ENCODE measurements at places on chromosomes 2 and 18.
A peak's percentile ranks its signal among the peaks of the same experiment; 100 is the strongest.

DNA sequence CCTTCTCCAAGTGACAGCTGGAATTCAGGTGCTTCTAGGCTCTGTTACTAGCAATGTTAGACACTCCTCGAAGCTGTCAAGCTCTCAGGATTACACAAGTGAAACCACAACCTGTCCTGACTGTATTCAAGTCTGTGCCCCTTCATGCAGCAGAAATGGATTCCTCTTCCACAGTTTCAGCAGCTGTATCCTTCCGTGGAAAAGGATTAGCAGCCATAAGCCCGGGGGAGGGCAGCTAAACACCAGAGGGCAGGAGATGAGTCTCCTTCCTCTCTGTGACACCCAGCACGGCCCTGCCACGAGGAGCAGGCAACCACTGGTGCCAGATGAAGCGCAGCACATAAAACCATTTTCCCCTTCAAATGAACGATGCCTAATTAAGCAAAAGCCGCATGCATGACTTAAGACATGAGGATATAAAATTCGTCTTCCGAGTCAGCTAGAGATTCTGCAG is 1.2 kb downstream of the ST3GAL5 start:
- DNase-seq = peak; percentile 91

DNA sequence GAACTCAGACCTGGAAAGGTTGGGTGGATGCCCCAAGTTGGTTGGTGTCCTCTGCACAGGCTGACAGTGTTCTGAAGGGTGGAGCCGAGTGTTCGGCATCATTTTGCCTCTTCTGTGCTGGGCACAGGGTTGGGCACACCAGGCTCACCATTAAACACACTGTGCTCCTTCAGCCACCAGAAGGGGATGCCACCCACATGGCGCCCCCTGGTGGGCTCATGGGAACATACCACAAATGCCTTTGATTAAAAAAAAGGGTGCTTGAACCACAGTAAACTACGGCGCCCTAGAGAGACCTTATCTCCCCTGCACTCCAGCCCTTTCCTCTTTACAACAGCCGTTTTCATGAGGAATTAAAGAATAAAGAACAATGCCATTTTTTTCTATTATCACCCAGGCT is 89.4 kb downstream of the CELF4 start:
- DNase-seq = no peak

GRCh38 chr2:27754831-27755230 is 16.7 kb upstream of the MRPL33 start:
- DNase-seq = no peak

GRCh38 chr2:48755473-48755872 is at the start of gene LHCGR:
TSS of gene LHCGR (minus strand) at chr2:48755724. CDS start at chr2:48755671, 53 bp downstream.
- no peak for DNase-seq

DNA sequence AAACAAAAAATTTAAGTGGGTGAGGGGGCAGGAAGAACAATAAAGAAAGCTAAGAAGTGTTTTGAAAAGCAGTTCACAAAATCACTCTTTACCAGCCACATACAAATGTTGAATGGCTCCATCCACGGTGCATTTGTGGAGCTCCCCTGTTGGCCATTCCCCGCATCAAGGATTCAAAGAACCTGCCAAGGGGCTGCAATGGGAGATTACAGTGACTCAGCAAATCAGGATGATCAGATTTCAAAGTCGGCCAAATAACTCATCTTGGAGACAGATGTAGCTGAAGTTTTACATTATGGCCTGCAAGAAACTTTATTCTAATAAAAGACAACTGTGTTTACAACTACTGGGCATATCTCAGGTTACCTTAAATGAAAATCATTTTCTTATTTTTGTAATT is 26.9 kb downstream of the COL4A3 start:
- DNase-seq = peak; percentile 37

GRCh38 chr2:112084689-112085374 is 29.8 kb downstream of the TMEM87B start:
- no peak for DNase-seq

DNA sequence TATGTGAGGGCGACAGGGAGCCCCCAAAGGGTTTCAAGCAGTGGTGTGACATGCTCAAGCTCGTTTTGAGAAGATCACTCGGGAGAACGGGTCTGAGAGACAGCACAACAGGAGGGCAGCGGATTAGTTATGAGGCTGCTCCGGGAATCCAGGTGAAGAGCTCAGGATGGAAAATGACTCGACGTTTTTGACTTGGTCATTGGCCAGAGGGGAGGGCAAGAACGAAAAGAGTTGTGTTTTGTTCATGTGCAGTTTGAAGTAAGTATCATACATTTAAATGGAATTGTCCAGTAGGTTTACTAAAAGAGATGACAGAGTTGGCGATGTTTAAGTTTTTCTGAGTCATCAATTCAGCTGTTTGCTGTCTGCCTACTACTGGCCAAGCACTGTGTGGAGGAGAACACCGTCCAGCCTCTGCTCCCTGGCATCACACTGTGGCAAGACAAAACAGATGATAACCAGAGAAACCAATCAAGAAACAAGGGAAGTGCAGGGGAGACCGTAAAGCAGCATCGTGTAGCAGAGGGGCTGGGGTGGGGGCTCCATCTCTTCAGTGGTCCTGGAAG is 25.3 kb upstream of the ANXA4 start:
- no peak for DNase-seq

- DNase-seq = no peak
Observed at GRCh38 chr2:107036293-107036692, 150.3 kb upstream of the ST6GAL2 start.

DNA sequence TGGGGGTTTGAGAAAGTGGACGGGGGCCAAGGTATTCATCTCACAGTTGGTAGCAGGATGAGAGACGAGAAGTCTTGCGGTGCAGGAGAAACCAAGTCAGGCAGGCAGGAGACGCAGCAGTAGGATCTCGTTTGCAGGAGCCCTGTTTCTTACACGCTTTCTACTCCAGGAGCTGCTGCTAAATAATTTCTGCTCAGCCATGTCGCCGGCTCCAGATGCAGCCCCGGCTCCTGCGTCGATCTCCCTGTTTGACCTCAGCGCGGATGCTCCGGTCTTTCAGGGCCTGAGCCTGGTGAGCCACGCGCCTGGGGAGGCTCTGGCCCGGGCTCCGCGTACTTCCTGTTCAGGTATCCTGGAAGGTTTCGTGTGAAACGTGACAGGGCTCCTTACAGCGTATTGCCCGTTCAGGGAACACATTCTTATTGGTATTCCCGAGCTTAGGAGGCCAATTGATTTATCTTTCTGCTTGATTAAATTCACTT is 494 bp downstream of the ANKZF1 start:
- DNase-seq = peak; percentile 45

GRCh38 chr2:150307258-150307657 is 180.2 kb downstream of the RND3 start:
- no peak for DNase-seq

DNA sequence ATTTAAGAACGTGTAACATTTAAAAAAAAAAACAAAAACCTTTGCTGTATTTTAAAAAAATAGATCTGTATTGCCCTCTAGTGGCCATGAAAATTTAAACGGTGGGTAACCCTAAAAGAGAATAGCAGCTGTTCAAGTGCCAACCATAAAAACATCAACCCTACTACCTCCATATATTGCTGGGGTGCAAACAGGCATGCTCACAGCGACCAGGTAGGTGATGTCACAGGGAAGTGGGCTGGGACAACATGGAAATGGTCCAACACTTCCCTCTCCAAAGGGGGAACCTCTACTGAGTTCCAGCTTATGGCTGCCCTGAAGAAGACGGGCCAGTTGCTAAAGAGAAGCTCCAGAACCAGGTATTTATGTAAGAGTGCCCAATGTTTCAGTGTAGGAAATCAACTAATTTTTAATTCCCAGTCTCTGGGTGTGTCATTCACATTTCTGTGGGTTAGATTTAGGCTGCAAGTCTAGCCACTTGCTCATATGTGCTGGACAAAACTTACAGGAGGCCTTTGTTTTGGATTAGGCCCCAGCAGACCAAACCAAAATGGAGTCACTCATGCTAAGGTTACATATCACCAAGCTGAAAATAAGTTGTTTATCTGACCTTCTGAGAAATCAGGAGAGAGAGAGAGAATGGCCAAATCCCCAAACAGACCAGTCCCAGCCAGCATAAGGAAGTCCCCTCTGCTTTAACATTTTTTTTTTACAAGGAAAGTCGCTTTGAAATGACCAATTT is 54.5 kb downstream of the SKA1 start:
- DNase-seq = peak; percentile 50

GRCh38 chr18:3615374-3615985 is 165.5 kb downstream of the TGIF1 start:
- DNase-seq = no peak

- no peak for DNase-seq
Observed at GRCh38 chr2:48419884-48420511, 110.0 kb upstream of the STON1 start.

GRCh38 chr18:79919089-79919488 is 32.4 kb downstream of the SLC66A2 start:
- DNase-seq = no peak

GRCh38 chr18:58370612-58371011 is 258.3 kb downstream of the ALPK2 start:
- DNase-seq = no peak

- no peak for DNase-seq
Observed at GRCh38 chr2:127953128-127953718, 67.5 kb upstream of the AMMECR1L start.

DNA sequence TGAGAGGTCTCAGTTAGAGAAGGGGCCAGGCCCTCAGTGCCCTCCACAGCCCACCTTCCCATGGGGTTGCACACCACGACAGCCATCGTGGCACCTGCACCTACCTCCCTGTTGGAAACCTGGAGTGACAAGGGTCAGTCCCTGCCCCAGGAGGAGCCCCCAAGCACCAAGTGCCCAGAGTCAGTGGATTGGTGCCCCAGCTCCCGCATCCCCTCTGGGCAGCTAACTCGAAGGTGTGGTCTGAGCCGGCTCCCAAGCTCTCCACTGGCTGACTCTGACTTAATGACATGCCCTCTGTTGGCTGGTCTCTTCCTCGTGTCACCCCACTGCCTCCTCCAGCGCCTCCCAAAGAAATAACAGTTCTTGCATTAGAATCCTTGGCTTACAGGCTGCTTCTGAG is 116.4 kb downstream of the NDUFA10 start:
- DNase-seq = no peak

DNA sequence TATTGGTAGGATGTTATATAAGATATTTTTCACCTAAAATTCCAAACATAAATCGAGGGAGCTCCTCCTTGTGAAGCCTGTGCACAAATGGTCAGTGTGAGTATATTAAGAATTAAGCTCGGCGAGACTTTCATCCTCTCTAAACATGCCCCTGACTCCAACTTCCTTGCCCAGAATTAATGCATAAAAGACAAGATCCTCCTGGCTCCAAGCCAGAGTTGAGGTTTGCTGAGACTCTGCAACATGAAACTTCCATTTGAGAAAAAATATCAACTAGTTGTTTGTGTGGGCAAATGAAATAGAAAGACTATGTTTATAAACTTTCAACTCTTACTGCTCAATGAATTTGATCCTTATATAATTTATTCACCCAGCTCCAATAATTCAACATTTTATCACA is 68.1 kb downstream of the CCDC178 start:
- DNase-seq = no peak

- DNase-seq = no peak
Observed at GRCh38 chr2:172342078-172342477, 85.3 kb upstream of the ITGA6 start.

GRCh38 chr18:6885006-6885481 is 155.5 kb downstream of the ARHGAP28 start:
- no peak for DNase-seq

DNA sequence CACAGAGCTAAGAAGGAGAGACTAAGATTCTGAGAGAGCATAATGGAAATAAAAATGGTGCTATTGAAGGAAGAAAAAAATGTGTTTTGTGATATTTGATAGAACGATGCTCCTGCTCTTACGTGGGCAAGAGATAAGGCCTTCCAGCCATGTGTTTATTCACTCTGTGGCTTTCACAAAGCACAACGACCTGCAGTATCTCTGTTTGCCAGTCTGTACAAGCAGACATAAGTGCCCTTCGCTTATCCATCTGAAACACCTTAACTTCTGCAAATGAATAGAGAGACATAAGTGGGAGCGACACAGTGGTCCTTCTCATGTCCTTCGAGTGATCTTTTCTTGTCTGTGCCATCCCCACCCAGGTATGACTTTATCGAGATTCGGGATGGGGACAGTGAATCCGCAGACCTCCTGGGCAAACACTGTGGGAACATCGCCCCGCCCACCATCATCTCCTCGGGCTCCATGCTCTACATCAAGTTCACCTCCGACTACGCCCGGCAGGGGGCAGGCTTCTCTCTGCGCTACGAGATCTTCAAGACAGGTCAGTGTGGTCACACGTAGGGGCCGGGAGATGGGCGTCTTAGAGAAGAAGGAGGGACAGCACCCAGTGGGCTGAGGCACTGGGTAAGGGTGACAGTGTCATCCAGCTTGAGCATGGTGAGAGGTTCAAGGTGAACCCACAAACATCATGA is 33.7 kb downstream of the NRP2 start:
- DNase-seq = no peak

- DNase-seq = peak; percentile 74
Observed at GRCh38 chr2:219406861-219407230, 11.3 kb upstream of the DES start.

GRCh38 chr18:47790036-47790435 is 140.4 kb downstream of the SMAD2 start:
- DNase-seq = no peak

DNA sequence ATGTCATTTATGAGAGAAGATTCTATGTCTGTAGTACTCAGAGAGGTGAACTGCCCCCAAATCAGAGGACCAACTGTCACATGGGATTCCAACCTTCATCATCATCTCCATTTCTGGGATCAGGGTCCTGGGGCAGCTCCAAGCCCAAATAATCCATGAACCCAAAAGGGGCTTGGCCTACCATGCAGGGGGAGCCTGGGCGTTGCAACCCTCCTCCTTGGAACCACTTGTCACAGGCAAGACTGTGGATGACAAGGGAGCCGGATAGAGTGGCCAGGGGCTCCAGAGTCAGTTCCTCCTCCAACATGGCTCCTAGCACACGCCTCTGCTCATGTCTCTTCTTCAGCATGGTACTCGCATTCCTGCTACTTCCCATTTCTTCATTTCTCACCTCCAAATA is 7.9 kb downstream of the CTLA4 start:
- DNase-seq = no peak

DNA sequence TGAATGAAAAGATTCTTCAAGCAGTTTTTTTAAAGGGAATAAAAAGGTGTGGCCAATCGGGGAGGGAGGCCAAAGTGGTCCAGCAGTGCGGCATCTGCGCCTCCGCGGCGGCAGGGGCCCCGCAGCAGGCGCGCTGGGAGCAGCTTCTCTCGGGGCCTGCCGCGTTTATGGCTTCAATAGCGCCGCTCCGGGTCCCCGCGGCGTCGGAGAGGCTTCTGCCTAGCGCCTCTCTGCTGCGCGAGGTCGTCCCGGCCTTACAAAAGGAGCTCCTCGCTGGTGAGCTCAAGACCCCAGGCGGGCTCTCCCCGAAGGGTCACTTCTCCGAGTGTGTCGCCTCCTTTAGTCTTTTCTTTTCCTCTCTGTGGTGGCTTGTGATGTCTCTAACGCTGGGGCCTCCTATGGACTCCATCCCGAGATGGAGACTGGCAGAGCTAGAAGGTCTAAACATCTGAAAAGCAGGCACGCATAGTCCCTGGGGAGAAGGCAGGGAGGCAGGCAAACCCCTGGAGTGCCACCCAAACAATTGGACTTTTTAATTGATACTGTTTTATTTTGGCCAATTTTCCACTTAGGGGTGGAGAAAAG is 67.1 kb downstream of the SUMO1 start:
- DNase-seq = no peak

Measured in SJCRH30 (cell line).